ENCODE measurements at places on chromosomes 4 and X. TPM values are rescaled to one million over a fixed set of nuclear protein-coding genes. Genes with fewer than 3 reads are reported as not detected.
A peak's percentile ranks its signal among the peaks of the same experiment; 100 is the strongest.

DNA sequence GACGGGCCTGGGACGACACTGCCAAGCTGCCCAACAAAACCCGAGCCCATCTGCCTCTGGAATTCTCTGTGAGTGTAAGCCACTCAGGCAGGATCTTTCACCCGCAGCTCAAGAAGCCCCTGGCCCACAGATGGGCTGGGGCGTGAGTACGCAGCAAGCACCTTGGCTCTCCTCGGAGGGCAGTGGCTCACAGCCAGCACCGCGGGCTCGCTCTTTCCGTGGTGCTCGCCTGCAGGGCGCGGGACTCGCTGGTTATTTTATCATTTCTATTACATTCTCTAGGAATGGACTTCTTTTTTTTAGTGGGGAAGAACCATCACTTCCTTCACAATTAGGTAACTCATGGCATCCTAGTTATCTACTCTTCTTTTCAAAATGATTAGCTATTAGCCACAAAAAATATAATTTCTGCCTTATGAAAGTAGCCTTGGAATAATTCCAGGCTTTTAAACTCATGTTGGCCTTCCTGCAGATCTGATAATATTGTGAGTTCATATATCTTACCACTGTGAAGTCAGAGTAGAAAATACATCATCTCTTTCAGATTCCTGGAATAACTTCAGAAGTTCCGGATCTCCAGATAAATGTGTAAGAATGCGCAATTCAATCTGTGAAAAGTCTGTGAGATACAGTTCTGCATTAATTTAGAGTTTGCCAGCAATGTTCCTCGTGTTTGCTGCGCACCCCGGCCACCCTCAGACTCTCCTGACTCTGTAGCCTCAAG lies 68.6 kb downstream of the NAT8L start:
- no peak for DNase-seq

AKAP17A gene
- 240 TPM for polyA plus RNA-seq

ARAP2 gene
- 13.2 TPM for polyA plus RNA-seq

UCP1 gene
- polyA plus RNA-seq: not detected

ZNF157 gene
- 0.52 TPM for polyA plus RNA-seq

- DNase-seq: no peak
Measured at GRCh38 chr4:94486372-94486801, 34.6 kb downstream of the PDLIM5 start.

GRCh38 chr4:121654738-121655137 lies 42.0 kb downstream of the ANXA5 start:
- peak; percentile 3 for DNase-seq

GYPB gene
- not detected for polyA plus RNA-seq

TRIM61 gene
- polyA plus RNA-seq: 0.16 TPM

GRCh38 chrX:135395064-135395463 lies 26.7 kb upstream of the SMIM10L2A start:
- no peak for DNase-seq

DNA sequence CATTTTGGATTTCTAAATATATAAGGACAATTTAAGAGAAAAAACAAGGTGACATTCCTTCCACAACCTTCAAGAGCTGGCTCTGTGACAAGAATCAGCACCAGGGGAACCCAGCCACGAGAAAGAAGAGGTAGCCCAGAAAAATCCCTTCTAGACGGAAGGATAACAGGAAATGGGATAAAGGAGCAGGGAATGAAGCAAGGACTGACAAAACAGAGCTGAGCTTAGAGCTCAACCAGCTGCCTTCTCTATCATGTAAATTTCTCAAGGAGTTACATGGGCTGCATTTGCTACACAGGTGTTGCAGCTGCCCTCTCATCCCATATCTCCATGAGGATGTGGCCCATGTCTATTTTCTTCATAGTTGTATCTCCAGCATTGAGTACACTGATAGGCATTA lies 154.2 kb upstream of the PRDX4 start:
- no peak for DNase-seq

GRCh38 chrX:71178908-71179307 lies 34.3 kb downstream of the NLGN3 start:
- peak; percentile 70 for DNase-seq

GRCh38 chrX:134670134-134670924 lies 12.1 kb upstream of the PLAC1 start:
- DNase-seq: no peak

GRCh38 chr4:15963576-15963975 lies 601 bp upstream of the FGFBP2 start:
- peak; percentile 34 for DNase-seq

PLXNA3 gene
- polyA plus RNA-seq: 50.5 TPM

DNA sequence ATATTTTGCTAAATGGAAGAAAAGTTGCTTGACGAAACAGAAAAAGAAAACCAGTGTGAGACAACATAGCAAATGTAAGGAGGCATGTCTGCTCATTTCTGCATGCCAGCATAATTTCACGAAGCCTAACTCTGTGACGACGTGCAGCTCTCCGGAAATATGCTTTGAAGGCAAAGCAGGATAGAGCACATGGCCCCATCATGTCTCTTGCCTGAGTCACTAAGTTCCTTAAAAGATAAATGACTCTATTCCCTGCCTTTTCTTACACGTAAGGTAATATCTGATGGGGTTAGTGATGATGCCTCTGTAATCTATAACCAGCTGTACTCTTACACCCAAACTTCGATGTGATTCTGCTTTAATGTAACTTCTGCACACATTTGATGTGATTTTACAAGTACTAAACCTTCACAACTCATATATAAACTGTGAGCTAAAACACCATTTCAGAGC lies 64.5 kb downstream of the ANXA3 start:
- DNase-seq: no peak

DNA sequence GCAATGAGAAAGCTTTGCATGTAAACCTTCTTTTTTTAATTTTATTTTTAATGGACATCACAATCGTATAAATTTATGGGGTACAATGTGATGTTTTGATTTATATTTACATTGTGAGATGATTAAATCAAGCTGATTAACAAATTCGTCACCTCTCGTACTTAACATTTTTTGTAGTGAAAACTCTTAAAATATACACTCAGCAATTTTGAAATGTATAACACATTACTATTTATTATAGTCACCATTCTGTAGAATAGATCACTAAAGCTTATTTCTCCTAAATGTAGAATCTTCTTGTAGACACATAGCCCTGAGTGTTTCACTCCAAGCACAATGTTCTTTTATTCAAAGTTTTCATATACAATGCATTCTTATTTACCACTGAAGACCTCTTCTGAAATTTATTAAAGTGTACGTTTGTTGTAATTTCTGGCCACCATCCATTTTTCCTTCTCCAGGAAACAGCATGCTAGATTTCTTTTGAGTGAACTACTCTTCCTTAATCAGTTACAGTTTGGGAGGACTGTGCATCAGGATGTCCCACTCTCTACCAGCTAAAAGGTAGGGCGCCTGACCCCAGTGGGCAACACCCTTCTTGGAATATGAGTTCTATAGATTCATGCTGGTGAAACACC lies 4.4 kb upstream of the RBBP7 start:
- DNase-seq: no peak

- no peak for DNase-seq
Measured at GRCh38 chrX:51975811-51976210, 82.4 kb downstream of the MAGED1 start.

POU3F4 gene
- polyA plus RNA-seq: not detected

AKAP4 gene
- not detected for polyA plus RNA-seq

NSUN7 gene
- 0.75 TPM for polyA plus RNA-seq

TMPRSS11B gene
- polyA plus RNA-seq: not detected

DNA sequence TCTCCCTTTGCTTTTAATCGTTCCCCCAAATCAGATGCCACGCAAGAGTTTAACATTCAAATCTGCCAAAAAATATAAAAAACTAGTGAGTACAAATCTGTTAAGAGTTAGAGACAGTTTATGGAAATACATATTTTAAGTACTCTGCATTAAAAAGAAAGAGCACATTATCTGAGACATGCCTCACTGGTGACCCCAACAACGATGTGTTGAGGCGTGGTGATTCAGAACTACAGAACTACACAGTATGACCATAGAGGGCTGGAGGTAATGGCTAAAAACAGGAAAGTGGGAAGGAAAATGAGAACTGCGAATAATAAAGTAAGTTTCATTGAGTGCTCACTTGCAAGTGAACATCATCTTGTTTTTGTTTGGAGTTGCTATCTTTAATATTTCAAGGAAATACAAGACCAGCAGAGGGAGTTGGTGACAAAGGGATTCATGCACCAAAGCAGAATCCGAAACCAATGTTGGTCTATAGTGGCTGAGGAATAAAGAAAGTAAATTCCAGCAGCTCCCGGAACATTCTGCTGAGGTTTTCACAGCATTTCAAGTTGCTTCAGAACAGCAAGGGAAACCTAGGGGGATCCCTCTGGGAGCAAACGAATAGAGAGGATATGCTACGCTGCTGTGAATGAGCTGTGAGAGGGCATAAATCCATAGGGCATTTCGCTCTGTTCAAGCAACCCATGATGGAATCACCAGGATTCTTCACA lies 92.2 kb downstream of the DCHS2 start:
- peak; percentile 27 for DNase-seq

GRCh38 chr4:167642250-167642649 lies 408.0 kb upstream of the SPOCK3 start:
- DNase-seq: no peak

DNA sequence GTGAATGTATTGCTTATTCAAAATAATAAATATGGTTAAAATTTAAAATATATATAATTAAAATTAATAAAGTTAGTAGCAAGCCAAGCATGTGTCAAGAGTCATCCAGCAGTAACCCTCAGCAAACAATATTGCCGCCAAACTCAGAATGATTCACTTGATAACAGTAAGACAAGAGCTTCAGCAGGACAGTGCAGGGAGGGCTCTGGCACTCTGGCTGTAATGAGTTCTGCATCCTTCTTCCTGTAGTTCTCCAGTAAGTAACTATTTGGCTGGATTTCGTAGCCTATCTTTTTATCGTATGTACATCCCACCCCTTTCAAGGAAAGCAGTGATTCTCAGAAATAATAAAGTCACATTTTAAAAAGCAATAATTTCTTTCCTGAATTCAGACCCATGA lies 17.6 kb downstream of the OTUD6A start:
- DNase-seq: no peak

DNA sequence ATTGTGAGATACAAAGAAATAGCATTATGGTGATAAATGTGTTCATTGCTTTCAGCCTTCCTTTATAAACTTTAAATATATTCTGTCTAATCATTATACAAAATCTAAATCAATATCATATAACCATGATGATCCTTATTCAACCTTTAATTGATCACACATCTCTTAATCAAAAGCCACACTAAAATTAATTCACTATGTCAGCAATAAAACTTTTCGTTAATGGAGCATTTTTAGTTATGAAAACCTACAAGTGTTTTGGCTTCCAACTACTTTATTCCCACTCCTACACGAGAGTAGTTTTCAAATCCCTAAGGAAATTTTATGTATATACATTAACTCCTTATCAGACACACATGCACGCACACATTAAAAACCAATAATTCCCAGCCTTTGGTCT lies 530.2 kb downstream of the KCTD8 start:
- no peak for DNase-seq

Measured in B cell (primary cell).